ENCODE measurements at places on chromosomes 12 and 14.

DNA sequence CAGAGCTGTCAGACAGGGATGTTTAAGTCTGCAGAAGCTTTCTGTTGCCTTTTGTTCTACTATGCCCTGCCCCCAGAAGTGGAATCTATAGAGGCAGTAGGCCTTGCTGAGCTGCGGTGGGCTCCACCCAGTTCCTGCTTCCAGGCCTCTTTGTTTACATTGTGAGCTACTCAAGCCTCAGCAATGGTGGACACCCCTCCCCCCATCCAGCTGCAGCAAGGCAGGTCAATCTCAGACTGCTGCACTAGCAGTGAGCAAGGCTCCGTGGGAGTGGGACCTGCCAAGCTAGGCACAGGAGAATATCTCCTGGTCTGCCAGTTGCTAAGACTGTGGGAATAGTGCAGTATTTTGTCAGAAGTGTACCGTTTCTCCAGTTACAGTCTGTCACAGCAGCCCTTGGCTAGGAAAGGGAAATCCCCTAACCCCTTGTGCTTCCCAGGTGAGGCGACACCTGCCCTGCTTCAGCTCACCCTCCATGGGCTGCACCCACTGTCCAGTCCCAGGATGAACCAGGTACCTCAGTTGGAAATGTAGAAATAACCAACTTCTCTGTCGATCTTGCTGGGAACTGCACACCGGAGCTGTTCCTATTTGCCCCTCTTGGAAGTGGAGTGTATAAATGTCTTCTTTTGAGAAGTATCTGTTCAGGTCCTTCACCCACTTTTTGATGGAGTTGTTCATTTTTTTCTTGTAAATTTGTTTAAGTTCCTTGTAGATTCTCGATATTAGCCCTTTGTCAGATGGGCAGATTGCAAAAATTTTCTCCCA lies 213.5 kb upstream of the SLC38A2 start:
- no peak for DNase-seq

- DNase-seq, result no peak
Observed at GRCh38 chr12:39824505-39825212, 205.1 kb upstream of the ABCD2 start.

- DNase-seq, result no peak
Observed at GRCh38 chr12:30010071-30011052, 226.6 kb upstream of the TMTC1 start.

GRCh38 chr12:52208424-52209165 lies 16.8 kb upstream of the KRT80 start:
- no peak for DNase-seq

DNA sequence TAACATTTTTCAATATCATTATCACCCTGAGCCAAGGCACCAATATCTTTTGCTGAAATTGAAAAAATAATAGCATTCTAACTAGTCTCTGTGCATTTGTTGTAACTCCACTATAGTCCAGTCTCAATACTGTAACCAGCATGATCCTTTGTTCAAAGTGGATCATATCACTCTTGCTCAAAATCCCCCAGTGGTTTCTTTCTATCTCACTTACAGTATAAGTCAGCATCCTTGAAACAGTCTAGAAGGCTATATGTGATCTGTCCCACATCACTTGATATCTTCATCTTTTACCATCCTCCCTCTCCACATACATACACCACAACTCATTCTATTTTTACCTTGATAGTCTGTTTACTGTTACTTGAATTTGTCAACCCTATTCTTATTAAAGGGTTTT lies 435.7 kb downstream of the CCER1 start:
- DNase-seq, result no peak

DNA sequence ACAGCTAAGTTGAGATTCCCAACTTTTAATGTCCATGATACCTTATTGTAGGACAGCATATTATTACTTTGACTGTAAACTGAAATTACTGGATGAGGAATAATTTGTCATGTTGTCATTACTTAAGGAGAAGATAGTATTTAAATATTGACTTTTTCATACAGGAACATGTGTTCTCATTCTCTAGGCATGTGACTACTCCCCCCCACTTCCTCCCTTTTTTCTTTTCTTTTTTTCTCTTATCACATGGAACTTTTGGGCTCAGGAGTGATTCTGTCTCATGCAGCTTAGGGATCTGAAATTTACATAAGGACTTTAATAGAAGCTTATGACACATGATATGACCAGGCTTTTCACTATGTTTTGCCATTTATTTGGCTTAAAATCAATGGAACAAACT lies 127.7 kb upstream of the SLCO1C1 start:
- DNase-seq, result no peak

DNA sequence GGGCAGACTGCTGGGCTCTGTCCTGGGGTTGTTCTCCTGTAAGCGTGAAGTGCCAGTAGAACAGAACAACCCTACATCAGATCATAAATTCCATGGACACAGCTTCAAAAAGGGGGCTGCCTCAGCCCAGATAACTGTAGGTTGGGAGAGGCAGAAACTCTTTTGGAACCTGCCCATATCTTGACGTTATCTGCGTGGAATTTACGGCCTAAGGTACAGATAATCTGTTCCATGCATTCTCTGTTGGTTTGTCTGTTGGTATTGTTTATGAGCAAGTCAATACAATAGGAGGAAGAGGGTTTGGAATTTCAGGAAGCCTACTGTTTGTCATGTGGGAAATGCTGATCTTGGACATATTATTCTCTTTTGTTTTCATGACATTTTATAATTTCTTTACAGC lies 36.7 kb downstream of the SLC25A47 start:
- DNase-seq, result no peak

DNA sequence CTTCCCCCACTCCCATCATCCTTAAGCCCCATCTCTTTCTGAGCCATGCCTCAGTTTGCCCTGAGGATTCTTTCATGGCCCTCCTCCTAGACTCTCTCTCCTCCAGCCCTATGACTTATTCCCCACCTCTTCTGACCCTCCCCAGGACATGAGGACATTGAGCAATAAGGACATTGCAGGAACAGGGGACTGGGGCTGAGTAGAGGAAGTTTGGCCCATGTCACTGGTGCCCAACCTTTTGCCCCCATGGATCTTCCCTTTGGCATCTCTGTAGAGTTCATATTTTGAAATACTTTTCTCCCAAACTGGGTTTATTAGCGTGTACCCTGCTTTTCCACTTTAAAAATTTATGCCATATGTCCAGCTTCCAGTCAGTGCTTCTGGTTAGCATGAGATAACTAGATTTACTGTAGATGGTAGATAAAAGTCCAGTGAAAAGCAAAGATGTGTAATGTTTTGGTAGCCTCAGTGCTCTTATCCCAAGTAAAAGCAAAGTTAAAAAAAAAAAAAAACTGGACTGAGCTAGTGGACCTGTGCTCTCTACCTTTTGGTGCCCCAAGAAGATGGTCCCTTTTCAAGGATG lies 6.1 kb upstream of the LRP1-AS start:
- DNase-seq, result no peak

DNA sequence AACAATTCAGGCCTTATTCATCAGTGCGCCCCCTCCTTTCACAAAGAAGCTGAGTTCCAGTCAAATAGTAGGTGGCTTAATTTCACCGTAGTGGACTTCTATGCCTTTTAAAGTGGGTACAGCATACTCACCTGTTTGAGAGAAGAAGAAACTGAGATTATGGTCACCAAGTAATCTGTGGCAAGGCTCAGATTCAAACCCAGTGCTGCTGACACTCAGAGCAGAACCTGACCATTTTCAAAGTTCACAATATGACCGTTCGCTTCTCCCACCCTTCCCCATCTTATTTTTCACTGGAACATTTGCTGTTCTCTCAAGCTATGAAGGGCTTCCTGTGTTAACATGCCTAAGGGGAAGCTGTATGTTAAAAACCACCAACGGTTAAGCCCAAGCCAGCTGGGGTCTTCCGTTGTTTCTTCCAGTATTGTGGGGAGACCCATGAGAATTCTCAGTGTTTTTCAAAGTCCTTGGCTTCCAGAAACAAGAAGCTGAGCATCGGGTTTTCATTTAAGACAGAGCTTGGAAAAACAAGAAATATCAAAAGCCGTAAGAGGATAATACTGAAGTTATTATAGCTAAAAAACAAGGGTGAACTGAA lies 6.1 kb upstream of the PSMA6 start:
- no peak for DNase-seq

DNA sequence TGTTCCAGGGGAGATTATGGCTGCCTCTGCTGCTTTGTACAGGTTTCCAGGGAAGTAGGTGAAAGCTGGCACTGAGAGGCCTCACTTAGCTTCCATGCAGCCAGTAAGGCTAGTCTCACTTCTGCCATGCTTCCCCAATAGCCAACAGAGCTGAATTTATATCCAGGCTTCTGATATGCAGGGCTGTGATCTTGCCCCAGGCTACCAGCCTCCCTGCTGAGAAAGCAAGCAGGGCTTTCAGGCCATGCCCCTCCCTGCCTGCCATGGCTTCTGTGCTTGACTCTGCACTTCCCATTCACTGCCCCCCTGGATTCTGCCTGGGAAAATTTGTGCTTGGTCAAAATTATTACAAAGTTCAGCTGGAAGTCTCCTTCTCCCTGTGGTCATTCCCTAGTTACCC lies 302.1 kb upstream of the FBXO33 start:
- no peak for DNase-seq

- DNase-seq, result no peak
Observed at GRCh38 chr14:101256266-101256665, 305.0 kb upstream of the DIO3 start.

DNA sequence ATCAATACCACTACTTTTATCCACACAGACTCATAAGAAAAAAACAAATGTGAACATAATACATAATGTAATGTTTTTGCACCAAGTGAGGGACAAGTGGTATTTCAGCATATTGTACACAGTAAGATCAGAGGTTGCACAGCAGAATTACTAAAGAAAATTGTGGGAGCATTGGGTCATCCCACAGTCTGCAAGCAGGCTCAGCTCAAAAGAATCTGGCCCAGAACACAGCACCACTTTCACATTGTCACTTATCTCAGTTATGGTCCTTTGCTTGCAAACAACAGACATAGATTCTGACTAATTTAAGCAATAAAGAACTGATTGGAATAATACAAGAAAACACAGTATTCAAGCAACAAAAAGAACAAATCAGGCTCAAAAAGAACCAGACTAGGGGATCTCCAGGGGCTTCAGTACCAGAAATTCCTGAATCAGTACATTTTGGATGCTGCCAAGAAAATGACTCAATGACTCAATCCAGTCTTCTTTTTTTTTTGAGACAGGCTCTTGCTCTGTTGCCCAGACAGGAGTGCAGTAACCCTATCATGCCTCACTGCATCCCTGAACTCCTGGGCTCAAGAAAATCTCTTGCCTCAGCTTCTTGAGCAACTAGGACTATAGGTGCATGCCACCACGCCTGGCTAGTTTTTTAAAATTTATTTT lies 42.9 kb upstream of the EEA1 start:
- no peak for DNase-seq

DNA sequence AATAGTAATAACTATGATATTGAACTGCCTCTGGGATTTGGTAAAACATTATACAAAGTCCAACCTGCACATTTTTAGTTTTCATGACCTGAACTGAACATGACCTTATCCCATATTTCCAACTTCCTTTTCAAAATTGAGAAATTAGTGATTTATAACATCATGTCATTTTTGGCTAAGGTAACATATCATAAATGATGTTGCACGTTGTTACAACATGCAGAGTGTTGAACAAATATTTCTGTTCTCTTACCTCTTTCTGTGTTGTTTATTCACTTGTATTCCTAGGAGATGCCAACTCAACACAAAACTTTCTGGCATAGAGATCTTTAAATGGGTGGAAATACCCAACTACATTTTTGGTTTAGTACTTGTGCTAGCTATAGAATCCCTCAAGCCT lies 496.0 kb downstream of the SLC6A15 start:
- no peak for DNase-seq

- no peak for DNase-seq
Observed at GRCh38 chr12:15721316-15722115, 67.7 kb downstream of the EPS8 start.

- no peak for DNase-seq
Observed at GRCh38 chr14:44910821-44911220, 50.9 kb downstream of the KLHL28 start.

- DNase-seq, result no peak
Observed at GRCh38 chr14:34211732-34212131, 250.3 kb downstream of the SPTSSA start.

DNA sequence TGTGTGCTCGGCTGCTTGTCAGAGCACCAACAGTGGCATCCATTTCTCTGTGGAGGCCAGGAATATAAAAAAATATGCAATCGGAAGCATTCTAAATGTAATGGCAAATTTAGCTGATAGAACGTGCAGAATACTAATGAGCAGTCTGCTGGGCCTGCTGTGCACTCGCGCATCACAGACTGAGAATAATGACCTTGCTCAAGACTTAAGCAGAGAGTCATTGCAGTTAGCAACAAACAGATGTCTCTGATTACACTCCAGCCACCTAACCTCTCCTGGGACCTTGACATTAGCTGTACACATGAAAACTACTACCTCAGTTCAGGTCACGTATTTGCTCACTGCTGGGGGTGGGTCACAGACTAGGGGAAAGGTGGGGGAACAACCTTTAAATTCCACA lies 269.2 kb upstream of the DAAM1 start:
- no peak for DNase-seq

- no peak for DNase-seq
Observed at GRCh38 chr12:123602651-123603195, 824 bp downstream of the DDX55 start.

DNA sequence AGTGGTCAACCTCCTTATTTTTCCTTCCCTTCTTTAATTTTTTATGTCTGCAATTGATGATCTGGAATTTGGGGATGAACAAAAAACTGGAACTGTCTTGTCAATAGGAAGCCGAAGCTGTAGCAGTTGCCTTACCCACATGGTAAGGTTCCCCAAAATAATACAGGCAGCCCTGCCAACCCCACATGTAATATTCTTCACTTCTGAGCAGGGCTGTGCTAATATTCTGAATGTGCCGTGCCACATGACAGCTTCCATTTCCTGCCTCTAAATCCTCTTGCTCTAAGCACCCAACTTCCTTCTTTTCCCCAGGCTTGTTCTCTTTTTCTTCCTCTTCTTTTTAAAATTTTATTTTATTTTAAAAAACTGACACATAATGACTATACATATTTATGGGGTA lies 39.6 kb downstream of the GPATCH2L start:
- no peak for DNase-seq

Measured in nucleus accumbens (tissue), 56 donors.